ENCODE measurements at places on chromosomes 1 and 21.

GRCh38 chr1:105700723-105701122 lies 1355.8 kb upstream of the PRMT6 start:
- no peak for DNase-seq

DNA sequence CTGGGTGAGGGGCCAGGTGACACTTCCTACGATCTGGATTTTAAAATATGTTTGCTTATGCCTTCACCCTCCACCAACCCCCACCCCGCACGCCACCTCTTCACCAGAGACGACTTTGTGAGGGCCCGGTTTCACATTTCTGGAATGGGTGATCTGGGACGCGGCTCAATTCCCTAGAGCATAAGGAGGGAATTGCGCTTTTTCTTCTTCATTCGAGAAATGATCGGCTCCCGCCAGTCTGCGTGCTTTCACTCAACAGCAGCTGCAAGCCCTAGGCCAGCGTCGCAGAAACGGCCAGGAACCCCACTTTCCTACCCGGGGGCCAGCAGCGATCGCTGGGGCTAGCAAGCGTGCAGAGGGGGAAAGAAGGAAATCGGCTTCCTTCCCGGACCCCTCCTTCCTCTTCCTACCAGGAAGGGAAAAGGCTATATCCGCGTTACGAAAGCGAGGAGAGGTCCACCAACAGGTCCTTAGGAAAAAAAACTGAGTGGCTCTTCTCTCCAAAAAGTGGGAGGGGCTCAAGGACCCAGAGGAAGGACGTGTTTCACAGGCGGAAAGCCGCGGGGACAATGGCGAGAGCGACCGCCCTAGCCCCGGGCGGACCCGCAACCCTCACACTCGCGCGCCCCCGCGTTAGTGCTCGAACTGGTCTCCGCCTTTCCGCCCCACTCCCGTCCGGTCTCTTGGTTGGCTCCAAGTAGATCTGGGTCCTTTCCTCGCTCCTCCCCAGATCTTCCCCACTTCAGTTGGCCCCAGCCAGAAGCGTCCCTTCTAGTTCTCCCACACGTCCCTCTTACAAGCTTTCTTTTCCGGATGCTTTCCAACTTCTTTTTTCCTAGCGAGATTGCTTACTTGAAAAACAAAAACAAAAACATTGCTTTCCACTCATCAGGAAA lies 1.1 kb upstream of the ADAMTS1 start:
- no peak for DNase-seq

DNA sequence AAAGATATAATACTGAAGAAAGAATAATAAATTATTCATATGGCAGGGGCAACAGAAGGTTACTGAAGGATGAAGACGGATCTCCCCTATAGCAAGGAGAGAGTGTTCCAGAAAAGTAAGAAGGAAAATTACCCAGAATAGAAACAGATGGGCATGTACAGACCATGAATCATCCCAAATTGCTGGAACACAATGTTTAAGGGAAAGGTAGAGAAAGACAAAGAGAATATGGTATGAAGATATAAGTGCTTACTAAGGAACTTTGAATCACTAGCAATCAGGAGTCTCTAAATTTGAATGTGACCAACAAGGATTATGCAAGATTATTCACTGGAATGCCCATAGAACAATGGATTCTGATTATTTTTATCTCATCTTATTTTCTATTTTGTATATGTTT lies 375.4 kb downstream of the COL11A1 start:
- DNase-seq: no peak

- no peak for DNase-seq
Observed at GRCh38 chr1:200694738-200695137, 25.0 kb upstream of the DDX59 start.

DNA sequence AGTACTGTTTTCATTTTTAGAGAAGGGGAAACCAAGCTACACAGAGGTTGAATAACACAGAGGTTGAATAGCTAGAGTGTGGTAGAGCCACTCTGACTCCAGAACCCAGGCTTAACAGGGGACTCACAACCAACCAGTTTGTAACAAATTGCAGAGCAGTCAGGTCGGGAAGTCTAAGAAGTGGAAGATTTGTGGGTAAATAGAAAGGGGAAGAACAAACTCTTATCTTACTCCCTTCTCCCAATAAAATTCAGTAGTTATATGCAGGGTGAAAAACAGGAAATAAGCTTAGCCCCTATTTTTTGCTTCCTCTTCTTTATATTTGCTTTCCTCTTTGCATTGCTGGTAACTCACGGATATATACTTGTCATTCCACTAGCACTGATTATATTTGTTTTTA lies 23.2 kb downstream of the CDC42 start:
- DNase-seq: peak; percentile 57

DNA sequence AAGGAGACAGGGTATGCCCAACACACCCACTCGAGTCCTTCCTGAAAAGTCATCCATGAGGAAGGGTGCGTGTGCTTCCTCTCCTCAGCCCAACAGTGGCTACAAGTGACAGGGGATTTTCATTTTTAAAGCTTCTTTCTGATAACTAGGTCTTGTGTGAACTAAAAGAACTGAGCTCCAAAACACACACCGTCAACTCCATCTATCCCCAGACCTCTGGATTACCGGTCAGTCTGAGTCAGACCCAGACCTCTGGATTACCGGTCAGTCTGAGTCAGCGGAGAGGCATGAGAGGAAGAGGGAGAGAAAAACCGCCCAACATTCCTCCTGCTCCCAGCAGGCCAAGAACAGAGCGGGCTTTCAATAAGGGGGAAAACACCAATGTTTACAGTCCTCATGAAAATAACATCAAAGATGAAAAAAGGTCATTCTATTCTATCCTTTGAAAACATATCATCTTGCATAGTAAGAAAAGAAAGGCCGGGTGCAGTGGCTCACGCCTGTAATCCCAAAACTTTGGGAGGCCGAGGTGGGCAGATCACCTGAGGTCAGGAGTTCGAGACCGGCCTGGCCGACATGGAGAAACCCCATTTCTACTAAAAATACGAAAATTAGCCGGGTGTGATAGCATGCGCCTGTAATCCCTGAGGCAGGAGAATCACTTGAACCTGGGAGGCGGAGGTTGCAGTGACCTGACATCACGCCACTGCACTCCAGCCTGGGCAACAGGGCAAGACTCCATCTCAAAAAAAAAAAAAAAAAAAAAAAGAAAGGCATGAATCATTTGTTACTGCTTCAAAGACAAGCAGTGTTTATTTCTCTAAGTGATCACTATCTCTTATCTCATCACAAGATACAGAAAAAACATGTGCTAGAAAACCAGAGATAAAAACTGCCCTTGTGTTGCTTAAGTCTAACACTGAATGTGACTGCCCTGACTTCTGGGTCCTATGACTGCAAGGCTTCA lies 3.4 kb downstream of the PTTG1IP start:
- peak; percentile 26 for DNase-seq

DNA sequence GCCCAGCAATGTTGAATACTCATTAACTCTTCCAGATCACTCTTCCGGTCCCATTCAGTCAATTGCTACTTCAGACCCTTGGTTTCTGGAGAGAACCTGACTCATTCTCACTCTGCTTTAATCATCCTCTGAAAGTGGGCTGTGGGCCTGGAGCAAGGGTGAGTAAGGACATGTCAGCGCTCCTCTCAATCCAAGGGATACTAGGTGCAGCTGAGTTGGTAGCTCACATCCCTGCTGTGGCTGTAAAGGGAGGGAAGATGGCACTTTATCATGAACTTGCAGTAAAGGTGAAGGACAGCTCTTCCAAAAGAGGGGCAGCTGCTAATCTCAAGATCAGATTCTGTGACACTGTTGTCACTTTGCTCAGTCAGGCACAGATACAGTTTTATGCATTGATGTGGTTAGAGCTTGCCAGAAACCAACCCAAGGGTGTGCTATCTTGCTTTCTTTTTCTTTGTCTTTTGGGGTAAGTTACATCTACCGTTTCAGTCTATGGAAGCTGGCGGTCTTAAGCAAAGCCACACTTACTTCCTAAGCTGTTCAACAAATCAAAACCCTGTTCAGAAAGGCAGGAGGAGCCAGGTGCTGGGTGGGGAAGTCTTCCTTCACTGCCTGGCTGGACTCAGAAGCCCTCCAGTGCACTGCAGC lies 26.5 kb upstream of the NTPCR start:
- no peak for DNase-seq
